ENCODE measurements at places on chromosomes 7 and 10.

GRCh38 chr10:44935201-44935965 lies 24.2 kb upstream of the RASSF4 start:
- no peak for DNase-seq

DNA sequence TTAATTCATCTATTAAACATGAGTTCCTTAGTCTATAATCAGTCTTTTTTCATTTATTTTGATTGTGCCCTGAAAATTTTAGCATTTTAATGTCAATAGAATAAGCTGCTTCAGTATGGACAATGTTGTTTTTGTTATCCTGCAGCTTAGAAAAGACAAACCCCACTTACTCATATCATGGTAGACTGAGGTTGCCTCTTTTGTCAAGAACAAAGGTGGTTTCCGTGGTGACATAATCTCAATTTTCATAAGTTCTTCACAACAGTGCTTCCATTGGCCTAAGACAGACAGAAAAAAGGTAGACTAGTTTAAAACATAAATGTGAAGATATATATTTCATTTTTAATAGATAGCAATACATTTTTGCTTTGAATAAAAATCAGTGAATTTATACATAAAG lies 69.1 kb downstream of the RTKN2 start:
- no peak for DNase-seq

- no peak for DNase-seq
Observed at GRCh38 chr7:2520131-2520760, 672 bp downstream of the LFNG start.

GRCh38 chr7:1601956-1602355 lies 32.1 kb upstream of the PSMG3 start:
- DNase-seq = no peak

GRCh38 chr10:73647875-73648651 lies 6.8 kb upstream of the MYOZ1 start:
- DNase-seq = no peak

DNA sequence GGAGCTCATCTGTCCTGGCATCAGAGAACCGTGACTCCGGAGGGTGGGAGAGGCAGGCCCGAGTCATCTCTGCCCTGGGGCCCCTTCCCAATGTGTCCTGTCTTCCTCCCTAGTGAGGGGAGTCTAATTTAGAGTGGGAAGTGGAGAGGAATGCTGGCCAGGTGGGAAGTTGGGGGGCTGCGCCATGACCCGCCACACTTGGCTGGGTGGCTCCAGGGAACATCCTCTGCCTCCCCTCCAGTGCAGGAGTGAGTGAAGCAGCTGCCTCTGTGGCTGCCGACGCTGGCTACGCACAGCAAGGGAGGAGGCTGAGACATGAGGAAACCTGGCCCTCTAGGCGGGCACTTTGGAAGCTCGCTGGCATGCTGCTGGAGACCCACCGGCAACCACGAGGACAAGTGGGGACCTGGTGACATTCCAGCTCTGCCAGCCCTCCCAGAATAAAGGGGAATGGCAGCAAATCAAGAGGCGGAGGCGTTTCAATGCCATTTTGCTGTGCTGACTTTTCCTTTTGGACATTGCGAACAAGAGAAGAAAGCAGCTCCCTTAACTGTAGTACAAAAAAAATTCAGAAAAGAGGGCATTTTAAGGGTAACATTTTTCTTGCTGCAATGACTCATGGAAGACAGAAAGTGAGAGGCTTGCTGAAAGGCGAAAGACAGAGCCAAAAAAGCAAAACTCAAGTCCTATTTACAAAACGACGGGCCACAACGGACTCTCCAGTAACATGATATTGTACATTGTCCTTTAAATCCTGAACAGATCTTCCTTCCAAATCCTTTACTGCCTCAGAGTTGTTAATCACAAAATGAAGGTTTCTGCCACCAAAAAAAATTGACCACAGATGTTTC lies 121.2 kb upstream of the PITRM1 start:
- DNase-seq = no peak

GRCh38 chr7:17564678-17565212 lies 266.3 kb downstream of the AHR start:
- no peak for DNase-seq
